NCI-H526 treated with DMSO at 0.1 percent for 48 hours (cell line): ENCODE measurements at places on chromosomes 7 and 10.

GRCh38 chr10:94361171-94361794, 1.5 kb downstream of the NOC3L start:
- DNase-seq = no peak

DNA sequence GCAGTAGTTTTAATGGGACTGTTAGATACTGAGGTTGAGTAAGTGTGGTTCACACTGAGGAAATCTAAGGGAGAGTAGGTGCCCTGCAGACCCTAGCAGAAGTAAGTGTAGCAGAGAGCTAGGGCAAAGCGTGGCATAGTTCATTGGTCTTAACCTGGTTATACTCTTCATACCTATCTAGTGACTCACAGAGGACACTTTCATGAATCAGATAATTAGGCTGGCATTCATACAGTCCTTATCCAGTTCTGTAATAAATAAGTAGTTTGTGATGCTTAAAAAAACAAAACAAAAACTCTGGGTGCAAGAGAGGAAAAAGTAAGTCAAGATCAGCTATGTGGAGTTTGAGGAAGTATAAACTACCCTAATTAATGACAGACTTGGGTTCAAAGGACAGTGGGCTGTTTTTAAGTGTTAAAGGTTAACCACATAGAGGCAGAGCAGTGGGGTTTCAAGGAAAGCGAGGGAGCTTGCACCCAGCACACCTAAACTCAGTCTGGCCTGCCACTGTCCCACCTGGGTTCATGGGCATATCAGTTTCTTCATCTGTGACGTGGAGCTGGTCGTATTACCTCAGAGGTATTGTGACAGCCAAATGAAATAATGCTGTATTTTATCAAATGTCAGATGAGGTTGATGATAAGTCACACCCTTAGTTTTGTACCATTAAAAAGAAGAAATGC, 27.1 kb downstream of the LMTK2 start:
- DNase-seq = no peak

- no peak for DNase-seq
Observed at GRCh38 chr7:39271402-39271801, 293.7 kb downstream of the POU6F2 start.

- DNase-seq = no peak
Observed at GRCh38 chr7:38274486-38274885, 1.1 kb upstream of the TARP start.

- no peak for DNase-seq
Observed at GRCh38 chr7:29254591-29254990, 60.0 kb downstream of the CHN2 start.

DNA sequence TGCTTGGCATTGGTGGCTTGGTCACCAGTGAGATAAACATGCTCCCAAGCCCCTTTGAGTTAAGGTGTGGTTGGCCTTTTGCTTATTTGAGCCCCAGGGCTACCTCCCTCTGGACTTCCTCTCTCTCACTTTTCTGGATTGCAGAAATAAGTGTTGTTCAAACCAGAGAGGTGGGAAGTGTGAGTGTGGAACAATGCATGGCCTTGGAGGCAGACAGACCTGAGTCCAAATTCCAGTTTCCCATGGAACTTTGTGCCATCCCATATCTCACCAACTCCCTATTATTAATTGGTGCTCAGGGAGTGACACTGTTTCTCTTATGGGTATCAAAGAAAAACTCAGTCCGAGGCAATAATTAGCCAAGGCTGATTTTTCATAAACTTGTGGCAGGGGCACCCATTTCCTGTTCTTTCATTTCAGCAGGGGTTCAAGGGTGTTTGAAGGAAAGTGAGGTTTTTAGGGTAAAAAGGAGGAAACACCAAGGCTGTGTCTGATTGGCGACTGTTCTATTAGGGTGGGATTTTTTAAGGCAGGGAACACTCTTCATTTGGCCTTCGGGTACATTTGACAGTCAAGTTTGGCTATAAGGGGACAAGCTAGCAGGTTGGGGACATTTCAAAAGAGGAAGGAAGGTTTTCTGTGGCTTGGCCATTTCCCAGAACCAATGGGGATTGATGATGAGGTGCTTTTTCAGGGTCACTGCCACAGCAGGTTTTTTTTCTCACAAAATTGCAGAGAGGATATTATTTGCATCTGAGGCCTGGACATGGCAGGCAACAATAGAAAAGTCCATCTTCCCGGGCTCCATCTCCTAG, 148.8 kb upstream of the NPY start:
- no peak for DNase-seq

GRCh38 chr10:5698062-5698461, 13.4 kb downstream of the TASOR2 start:
- no peak for DNase-seq

GRCh38 chr7:35584990-35585389, 109.9 kb downstream of the HERPUD2 start:
- DNase-seq = no peak

DNA sequence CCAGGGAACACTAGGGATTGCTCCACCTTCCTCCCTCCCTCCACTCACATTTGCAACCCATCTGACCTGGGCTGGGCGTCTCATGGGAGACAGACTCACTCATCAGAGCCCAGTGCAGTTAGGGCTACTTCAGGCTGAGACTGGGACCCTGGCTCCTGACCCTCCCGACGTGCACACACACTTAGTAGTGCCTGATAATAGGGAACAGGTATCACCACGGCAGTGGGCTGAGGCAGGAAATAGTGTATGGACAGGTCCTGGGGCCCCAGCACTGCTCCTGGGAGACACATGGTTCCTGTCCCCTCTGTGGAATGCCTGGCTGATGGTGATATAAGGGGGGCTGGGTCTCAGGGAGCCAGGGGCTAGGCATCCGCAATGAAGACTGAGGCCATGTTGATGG, 14.3 kb downstream of the AQP1 start:
- DNase-seq = no peak
